Umbilical cord (tissue), 2 donors: ENCODE measurements at places on chromosomes 6 and 20.

GRCh38 chr6:152598901-152599537 lies 38.1 kb downstream of the SYNE1 start:
- DNase-seq: peak; percentile 18

GRCh38 chr6:139940741-139941729 lies 566.6 kb upstream of the CITED2 start:
- DNase-seq: peak; percentile 22

DNA sequence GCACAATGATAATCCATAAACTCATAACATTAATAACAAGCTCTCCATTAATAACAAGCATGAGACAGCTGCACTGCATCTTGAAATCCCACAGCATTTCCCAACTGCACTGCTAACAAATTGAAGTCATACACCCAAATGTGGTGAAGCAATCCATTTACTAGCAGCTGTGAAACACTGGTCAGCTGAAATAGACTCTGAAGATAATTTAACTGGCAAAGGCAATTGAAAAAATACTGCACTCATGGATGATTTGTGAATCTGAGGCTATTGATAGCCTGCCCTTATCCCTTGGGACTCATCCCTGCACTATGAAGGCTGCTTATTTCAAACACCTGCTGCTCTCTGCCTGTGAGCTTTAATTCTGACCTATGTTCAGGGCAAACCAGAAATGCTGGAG lies 49.1 kb upstream of the PLCB1 start:
- peak; percentile 77 for DNase-seq

DNA sequence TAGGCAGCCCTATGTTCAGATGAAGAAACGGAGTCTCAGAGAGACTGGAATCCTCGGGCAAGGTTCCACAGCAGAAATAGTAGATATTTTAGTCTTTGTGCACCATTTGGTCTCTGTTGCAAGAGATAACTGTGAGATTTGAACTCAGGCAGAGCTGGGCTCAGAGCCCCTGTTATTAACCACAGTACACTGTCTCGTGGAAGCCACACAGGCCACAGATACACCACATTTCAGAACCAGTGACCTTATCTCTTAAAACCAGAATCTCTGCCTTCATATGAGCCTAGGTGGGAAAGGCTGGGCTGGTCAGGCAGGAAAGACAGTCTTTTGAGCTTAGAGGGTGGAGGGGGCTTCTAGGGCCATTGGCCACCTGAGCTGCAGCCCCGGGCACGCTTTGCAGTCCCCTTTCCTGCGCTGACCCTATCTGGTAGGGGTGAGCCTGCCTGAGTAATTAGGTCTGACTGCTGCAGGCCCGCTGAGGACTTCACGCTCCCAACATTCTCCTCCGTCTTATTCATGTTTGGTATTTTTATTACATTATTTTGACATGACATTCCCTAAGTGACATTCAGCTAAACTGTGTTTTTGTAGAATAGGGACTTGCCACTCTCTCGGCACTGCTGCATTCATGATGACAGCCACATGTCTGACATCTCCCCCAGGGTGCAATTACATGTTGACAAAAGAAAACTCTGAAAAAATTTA lies 71.1 kb downstream of the KCNB1 start:
- DNase-seq: no peak

GRCh38 chr6:100845676-100846075 lies 35.5 kb downstream of the ASCC3 start:
- DNase-seq: no peak

DNA sequence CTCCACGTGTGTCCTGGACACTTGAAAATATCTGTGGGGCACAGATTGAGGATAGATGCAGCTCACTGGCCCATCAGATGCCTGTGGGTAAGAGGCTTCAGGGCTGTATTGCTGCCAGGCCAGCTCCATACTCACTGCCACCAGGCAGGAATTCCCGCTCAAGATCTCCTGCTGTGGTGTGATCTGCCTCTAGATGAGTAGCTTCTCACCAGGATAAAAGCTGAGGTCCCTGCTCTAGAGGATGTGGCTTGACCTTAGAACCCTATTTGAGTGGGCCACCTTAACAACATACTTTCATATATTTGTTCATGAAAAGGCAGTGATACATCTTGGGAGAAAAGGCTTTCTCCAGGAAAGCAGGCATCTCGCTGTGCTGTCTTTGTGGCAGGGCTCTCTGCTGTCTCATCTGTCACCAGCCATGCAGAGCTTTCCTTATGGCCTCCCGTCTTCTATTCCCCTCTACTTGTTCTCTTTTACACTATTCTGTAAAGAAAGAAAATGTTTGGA lies 165.7 kb upstream of the RNF217 start:
- no peak for DNase-seq

DNA sequence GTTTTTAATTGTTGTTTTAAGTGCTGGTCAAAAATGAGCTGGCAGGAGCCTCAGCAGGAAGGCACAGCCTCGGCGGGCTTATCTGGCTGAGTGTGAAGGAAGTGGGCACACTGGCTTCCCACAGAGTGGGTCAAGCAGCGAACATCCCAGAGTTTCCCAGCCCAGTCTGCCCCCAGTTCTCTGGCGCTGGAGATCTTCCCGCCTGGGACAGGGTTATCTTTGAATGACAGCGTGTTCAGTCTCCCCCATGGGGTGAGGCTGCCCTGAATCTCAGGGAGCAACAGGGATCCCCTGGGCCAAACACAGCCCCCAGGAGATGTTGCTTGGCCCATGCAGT lies 122.2 kb upstream of the PTPN1 start:
- DNase-seq: no peak

GRCh38 chr6:146985111-146985510 lies 219.1 kb upstream of the STXBP5 start:
- DNase-seq: no peak

DNA sequence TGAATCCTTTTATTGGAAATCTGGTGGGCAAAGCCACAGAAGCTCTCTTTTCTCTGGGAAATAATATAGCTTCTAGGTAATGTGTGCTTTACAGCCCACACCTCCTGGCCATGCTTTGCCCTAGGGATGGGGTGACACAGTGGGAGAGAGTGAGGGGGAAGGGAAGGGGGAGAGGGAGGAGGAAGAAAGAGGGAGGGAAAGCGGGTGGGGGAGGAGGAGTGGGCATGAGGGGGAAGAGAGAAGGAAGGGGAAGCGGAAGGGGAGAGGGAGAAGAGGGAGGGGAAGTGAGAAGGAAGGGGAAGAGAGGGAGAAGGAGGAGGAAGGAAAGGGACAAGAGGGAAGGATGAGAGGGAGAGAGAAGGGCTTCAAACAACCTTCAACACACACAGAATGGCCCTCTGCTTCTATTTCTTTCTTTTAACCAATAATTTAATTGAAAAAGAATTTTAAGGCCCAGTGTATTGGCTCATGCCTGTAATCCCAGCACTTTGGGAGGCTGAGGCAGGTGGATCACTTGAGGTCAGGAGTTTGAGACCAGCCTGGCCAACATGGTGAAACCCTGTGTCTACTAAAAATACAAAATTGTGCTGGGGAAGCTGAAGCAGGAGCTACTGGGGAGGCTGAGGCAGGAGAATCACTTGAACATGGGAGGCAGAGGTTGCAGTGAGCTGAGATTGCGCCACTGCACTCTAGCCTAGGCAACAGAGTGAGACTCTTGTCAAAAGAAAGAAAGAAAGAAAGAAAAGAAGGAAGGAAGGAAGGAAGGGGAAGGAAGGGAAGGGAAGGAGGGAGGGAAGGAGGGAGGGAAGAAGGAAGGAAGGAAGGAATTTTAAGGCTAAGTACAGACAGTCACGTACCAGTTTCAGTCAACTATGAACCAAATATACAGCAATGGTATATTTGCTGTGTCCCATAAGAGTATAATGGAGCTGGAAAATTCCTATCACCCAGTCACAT lies 75.2 kb downstream of the RSPH3 start:
- DNase-seq: no peak

- no peak for DNase-seq
Observed at GRCh38 chr6:2471472-2471871, 226.1 kb upstream of the GMDS start.

- DNase-seq: no peak
Observed at GRCh38 chr6:32089082-32089828, 19.9 kb downstream of the TNXB start.
